ENCODE measurements at places on chromosomes 7 and 10.
A peak's percentile ranks its signal among the peaks of the same experiment; 100 is the strongest.

DNA sequence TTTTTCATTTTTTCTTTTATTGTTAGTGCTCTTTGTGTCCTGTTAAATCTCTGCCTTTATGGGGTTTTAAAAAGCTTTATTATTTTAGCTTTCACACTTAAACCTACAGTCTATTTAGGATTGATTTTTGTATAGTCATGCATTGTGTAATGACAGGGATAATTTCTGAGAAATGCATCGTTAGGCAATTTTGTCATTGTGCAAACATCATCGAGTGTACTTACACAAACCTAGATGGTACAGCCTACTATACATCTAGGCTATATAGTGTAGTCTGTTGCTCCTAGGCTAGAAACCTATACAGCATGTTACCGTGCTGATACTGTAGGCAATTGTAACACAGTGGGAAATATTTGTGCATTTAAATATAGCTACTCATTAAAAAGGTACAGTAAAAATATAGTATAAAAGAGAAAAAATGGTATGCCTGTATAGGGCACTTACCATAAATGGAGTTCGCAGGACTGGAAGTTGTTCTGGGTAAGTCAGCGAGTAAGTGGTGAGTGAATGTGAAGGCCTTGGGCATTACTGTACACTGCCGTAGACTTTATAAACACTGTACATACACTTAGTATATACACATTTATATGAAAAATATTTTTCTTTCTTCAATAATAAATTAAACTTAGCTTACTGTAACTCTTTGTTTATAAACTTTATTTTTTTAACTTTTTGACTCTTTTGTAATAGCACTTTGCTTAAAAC, 16.0 kb downstream of the UBE2D1 start:
- DNase-seq: no peak

DNA sequence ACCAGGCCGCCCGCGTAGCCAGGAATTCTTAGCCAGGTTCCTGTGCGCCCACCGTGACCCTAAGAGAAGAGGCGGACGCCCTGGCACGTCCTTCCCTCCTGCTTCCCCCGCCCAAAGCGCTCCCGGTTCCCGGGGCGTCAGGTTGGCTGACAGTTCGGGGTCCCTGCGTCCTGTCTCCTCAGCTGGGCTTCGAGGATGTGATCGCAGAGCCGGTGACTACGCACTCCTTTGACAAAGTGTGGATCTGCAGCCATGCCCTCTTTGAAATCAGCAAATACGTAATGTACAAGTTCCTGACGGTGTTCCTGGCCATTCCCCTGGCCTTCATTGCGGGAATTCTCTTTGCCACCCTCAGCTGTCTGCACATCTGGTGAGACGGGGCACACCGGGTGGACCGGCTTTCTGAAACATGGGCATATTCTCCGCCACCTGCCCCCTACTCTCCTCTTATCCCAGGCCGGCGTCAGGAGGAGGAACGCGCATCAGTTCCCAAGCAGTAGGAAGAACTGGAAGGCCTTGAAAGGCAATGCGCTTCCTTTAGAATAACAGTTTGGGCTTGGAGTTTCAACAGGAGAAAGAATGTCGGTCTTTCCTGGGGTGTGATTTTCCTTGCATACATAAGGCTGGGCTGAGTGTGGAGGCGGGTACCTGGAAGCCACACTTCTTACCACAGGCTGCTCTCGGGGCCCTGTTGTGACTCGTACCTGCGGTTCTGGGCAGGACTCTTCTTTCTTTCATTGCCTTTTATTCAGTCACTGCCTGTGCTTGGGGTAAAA, 728 bp downstream of the CAV2 start:
- DNase-seq: peak; percentile 46

DNA sequence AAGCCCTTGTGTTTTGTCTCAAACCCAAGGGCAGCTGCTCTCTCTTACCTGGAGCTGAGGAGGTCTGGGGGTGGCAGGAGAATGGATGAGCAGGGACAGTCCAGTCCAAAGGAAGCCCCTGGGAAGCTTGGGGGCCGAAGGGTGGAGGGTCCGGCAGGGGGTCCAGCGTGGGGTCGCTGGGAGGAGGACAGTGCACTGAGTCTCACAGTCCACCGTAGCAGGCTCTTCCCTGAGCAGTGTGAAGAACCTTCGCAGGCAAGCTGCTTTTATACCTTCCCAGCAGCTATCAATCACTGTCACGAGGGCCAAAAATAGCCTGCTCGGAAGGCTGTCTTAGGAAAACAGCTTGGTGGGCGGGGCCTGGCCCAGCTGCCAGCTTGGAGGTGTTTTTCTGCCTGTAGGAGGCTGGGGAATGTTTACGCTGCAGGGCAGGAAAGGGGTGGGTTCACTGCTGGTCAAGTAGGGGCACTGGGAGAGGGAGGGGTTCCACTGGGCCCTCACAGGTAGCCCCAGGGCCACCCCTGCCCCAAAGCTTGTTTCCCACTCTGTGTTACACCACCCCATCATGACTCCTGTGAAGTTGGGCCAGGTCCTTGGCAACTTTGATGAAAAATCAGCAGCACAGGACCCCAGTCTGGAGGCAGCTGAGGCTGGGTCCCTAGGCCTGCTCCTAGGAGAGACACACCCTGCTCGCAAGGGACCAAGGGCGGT, at the start of gene DEPP1:
TSS of gene DEPP1 (minus strand) at position 240 of the 711 bp plus-strand sequence. CDS start 779 bp downstream, outside the sequence.
- DNase-seq: peak; percentile 88

GRCh38 chr7:69430384-69431021, 167.8 kb upstream of the AUTS2 start:
- peak; percentile 69 for DNase-seq

GRCh38 chr10:121539786-121540185, 58.5 kb downstream of the FGFR2 start:
- no peak for DNase-seq

- peak; percentile 32 for DNase-seq
Observed at GRCh38 chr7:148540041-148540738, 50.4 kb upstream of the C7orf33 start.

DNA sequence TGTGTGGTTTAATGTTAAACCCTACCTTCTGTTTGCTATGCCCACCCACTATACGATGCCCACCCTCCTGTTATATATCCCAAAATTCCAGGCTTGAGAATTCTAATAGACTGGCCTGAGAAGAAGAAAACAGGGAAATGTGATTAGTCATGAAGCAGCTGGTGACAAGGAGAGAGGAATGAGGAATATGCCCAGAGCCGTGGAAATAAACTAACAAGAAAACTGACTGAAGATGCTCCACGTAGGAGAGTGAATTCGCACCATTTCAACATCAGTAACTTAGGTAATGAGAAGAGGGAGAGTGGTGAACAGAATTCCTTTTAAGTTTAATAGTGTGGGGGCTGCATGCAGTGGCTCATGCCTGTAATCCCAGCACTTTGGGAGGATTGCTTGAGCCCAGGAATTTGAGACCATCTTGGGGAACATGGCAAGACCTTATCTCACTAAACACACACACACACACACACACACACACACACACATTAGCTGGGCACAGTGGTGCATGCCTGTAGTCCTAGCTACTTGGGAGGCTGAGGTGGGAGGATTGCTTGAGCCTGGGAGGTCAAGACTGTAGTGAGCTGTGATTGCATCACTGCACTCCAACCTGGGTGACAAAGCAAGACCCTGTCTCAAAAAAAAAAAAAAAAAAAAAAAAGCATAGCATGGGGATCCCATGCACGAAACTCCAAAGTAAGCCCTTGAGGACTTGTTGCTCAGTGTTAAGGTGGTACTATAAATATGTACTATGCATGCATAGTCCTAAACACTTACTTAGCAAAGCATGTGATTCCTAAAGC, 16.1 kb upstream of the SYPL1 start:
- no peak for DNase-seq

- no peak for DNase-seq
Observed at GRCh38 chr10:116141855-116142254, 131.2 kb downstream of the GFRA1 start.

- no peak for DNase-seq
Observed at GRCh38 chr10:84298057-84298456, 30.3 kb upstream of the CCSER2 start.

GRCh38 chr7:30894866-30895605, 16.6 kb upstream of the AQP1 start:
- no peak for DNase-seq

DNA sequence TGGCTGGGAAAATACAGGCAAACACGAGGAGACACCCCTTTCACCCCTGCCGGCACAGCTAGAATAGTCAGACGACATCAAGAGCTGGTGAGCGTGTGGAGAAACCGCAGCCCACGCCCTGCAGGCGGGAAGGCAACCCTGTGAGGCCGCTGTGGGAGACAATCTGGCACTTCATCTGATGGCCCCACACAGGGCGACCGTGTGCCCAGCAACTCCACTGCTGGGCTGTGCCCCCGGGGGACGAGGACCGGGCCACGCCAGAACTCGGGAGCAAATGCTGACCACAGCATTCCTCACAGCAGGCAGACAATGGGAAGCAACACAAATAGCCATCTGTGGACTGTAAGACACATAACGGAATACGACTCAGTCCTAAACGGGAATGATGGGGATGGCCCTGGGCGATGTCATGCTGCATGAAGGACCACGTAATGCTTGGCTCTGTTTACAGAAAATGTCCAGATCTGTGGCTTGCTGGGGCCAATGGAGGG, 58.9 kb downstream of the CFAP46 start:
- DNase-seq: no peak

GRCh38 chr7:4699841-4700240, 17.7 kb downstream of the FOXK1 start:
- no peak for DNase-seq

GRCh38 chr7:50723888-50724287, 58.8 kb downstream of the GRB10 start:
- DNase-seq: no peak

DNA sequence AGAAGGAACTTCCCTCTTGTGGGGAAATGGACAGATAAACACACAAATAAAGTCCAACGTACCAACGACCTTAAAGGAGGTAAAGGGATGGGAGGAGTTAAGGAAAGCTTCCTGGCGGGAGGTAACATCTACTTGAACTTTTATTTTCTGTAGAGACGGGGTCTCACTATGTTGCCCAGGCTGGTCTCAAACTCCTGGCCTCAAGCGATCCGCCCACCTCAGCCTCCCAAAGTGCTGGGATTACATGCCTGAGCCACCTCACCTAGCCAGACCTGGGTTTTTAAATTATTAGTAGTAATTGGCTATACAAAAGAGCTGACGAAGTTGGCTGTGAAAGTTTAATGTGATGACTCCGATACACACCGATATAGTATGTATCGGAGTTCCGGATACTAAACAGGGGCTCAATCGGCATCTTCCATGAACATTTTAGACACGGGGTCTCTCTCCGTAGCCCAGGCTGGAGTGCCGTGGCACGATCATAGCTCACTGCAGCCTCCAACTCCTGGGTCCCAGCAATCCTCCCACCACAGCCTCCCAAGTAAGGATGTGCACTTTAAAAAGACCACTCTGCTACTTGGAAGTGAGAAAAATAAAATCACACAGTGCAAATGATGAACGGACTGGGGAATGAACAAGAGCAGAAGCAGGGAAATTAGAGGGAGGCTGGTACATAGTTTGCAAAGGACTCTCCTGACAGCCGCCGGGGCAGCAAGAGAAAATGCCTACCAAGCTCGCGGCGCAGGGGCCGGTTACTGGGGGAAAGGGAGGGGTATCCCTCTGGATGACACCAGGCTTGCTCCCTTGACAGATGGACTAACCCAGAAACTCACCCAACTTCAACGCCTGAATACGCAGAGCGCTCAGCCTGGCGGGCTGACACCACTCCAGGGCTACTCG, 1.0 kb downstream of the BCL7B start:
- DNase-seq: no peak

- no peak for DNase-seq
Observed at GRCh38 chr7:15972862-15973275, 286.4 kb upstream of the MEOX2 start.

- no peak for DNase-seq
Observed at GRCh38 chr10:122287570-122287969, 16.5 kb downstream of the BTBD16 start.

DNA sequence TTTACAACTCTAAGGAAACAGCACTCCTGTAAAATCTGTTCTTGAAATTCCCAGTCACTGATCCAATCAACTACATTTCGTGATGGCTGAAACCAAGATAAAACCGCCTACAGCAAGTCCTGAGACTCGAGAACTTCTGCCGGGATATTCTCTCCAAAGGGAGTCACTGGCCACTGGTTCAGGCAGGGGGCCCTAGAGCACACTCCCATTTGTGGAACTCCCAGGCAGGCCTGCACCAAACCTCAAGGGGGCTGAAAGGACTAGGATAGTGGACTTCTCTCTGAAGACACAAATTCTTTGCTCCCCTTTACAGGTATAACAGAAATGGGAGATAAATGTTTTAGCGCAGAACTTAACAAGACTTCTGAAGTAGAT, 16.3 kb downstream of the CYTH3 start:
- DNase-seq: no peak

GRCh38 chr7:29063872-29064271, 82.5 kb downstream of the CPVL start:
- DNase-seq: no peak

DNA sequence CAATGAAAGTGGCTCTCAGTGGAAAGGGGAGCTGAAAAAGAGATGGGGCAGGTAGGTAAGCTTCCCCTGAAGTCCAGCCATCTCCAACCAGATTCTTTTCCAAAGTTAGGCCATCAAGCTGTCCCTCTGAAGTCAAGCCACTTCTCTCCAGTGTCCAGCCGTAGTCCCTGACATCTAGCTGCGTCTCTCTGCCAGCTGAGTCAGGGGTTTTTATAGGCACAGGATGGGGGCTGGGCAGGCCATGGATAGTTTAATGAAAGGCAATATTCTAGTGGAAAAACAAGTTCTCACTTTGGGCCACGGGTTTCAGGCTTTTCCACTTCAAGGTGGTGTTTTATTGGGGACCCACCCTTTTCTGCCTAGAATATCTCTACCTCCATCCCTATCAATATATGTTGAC, 36.8 kb downstream of the AVL9 start:
- DNase-seq: no peak

DNA sequence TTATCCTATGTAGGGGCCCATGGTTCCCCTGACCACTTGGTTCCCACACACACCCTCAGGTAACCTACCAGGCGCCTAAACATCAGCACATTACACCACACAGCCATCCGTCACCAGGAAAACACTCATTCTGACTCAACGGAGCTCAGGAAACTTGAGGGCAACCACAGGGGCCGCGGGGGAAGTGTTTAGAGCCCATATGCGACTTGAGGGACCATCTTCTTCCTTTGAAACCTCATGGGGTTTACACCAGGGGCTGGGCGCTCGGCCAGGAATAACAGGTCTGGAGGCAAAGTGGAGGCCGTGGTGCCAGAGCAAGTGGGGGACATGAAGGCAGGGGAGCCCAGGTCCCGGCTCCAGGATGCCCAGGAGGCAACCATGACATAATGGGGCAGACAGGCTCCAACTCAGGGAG, 1.5 kb downstream of the STX1A start:
- no peak for DNase-seq

GRCh38 chr7:116417593-116418345, 81.8 kb upstream of the CAV2 start:
- DNase-seq: no peak

DNA sequence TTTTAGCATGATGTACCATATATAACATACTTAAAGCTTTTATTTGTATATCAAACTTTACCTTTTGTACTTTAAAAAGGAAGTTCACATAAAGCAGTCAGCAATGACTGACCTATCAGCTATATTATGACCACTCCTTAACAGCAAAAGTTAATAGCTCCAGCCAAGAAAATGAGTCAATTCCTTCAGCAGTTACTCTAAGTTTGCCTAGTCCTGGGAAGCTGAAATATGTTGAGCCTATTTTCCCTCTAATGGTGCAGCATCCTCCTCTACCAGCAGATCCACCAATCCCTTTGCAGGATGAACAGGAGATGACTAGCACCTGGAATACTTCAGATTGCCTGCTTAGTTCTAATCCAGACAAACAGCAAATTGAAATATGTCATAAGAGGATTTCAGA, 64.2 kb downstream of the CUL2 start:
- DNase-seq: no peak
